ENCODE measurements at places on chromosomes 5 and 9.

DNA sequence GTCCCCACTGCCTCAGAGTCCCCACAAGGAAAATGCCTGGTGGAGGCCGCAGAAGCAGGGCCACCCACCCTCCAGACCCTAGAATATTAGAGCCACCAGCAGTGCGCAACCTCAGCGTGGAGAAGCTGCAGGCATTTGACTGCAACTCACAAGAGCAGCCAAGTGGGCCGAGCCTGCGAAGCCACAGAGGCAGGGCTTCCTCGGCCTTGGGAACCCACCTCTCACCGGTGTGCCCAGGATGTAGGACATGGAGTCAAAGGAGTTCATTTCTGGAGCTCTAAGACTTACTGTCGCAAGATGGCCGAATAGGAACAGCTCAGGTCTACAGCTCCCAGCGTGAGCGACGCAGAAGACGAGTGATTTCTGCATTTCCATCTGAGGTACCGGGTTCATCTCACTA, 397.9 kb upstream of the PIK3R1 start:
- DNase-seq = no peak

DNA sequence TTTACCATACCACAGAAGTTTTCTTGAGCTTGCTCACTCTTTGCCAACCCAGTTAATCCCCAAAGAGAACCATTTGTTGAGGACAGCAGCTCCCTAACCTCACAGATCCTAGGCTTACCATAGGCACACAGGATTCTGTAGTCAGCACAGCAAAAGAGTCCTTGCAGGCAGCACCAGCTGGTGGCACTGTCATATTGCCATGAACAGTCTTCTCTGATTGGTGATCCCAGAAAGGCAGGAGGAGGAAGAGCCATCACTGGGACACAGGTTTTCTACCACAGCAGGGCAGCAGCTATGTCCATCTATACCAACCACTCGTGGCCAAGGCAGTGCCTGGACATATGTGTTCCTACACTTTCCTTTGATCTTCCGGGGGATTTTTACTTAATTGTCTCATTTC, 297.1 kb upstream of the CD180 start:
- peak; percentile 0 for DNase-seq

DNA sequence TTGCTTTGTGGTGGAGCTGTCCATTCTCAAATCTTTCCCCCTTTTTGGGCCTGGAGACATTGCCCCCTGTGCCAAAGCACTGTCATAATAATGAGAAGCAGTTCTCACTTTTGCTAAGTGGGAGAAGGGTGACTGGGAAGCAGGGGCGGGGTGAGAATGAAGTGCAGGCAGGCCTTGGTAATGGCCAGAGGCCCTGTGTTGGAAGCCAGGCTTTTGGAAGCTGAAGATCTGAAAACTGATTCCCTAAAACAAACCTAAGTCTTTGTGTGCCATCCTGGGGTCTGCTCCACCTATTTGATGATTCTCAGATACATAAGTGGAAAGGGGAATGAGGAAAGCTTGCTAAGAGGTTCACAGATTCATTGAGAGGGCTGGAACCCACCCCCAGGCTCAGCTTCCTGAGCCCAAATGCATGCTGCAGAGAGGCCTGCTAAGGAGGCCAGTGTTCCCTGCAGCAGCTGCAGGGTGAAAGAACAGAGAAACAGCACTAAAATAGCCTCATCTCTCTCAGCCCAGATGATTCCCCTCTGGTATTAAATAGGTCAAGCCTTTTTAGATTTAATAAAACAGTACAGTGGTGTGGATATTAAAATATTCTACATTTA, 75.0 kb downstream of the NSG2 start:
- DNase-seq = no peak

DNA sequence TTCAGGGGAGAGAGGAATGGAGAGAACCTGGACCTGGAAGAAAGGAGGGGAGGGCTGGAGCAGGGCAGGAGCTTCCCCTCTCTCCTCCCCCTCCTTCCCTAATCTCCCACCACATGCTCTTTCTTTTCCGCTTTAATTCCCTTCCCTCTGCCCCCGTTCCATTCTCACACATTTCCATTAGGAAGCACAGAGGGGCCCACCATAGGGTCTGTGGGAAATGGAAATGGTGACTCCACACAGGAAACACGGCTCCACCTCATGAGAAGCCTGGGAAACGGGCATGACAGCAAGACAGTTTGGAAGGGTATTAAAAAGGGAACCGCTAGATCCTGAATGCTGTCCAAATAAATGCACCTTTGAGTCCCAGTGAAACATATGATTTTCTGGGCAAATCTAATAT, 64.9 kb upstream of the ENTREP1 start:
- DNase-seq = peak; percentile 43

- no peak for DNase-seq
These were observed 134.7 kb downstream of the FBN2 start for GRCh38 chr5:128403333-128403732.

GRCh38 chr9:83588256-83588655, 34.7 kb upstream of the IDNK start:
- DNase-seq = no peak

- DNase-seq = peak; percentile 58
These were observed 5.5 kb downstream of the PRSS3 start for GRCh38 chr9:33800886-33801285.

GRCh38 chr5:61811052-61811451, 479.0 kb downstream of the ZSWIM6 start:
- no peak for DNase-seq

DNA sequence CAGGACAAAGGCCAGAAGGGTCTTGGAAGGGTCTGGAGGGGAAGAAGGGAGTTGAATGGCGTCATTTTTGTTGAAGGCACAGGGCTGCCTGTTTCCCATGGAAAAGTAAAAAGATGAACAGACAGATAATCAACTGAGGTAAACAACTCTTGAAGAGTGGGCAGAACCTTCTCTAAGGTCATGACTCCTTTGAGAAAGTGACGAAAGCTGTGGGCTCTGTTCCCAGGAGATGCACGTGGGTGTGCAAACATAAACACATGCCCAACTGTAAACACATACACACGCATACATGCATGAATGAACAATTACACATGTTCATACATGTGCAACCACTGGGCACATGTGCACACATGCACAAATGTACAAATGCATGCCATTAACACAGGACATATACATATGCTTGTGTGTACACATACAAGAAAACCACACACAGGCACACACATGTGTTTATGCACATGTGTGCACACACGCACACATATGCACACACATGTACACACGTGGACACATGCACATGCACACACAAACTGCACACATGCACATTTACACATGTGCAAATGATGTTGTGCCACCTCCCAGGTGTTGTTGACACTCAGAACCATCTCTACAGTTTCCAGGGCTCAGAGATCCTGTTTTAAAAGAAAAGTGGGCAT, 143.3 kb downstream of the GADD45G start:
- no peak for DNase-seq

- DNase-seq = no peak
These were observed 1639.4 kb upstream of the C9orf72 start for GRCh38 chr9:29212397-29213387.

GRCh38 chr5:65010841-65011240, 242.1 kb downstream of the CWC27 start:
- DNase-seq = no peak

GRCh38 chr5:177973066-177973635, 22.9 kb downstream of the PROP1 start:
- no peak for DNase-seq

DNA sequence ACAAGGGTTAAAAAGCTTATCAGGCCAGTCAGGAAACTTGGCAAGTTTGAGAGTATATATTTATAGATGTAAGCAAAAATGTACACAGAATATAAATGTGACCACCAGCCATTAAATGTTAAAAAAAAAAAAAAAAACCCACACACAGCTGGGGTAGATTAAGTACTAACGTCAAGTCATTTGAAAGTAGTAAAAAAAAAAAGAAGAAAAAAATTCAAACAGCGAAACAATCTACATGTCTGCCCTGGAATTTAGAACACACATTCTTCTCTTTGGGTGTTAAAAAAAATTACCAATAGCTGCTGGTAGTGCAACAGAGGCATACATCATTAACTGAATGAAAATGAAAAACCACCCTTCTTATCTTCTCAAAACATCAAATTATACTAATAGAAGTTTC, 269.7 kb downstream of the MLLT3 start:
- DNase-seq = no peak

GRCh38 chr9:2602704-2603116, 18.9 kb upstream of the VLDLR start:
- DNase-seq = no peak

- DNase-seq = no peak
These were observed 86.1 kb upstream of the LRRTM2 start for GRCh38 chr5:138961221-138961620.

- DNase-seq = no peak
These were observed 103.0 kb downstream of the PCSK1 start for GRCh38 chr5:96329886-96330529.

DNA sequence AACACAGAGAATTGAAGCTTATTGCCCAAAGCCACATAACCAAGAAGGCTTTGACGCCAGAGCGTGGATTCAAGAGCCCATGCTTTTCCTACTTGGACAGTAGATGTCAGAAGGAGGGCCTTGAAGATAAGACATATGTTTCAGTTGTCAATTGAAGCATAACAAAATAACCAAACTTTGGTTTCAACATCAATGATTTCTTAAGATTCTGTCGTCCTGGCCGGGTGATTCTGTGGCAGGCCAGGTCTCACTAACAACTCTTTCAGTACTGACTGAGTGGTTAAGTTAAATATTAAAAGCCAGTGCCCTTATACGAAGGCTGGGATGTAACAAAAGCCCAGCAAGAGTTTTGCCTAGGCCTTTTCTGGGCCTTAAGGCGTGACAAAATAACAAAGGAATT, 94.0 kb downstream of the RCL1 start:
- no peak for DNase-seq

- DNase-seq = no peak
These were observed 25.7 kb downstream of the PCDHGC5 start for GRCh38 chr5:141514330-141515133.

GRCh38 chr5:43613370-43613769, 10.4 kb downstream of the NNT start:
- no peak for DNase-seq

- DNase-seq = peak; percentile 38
These were observed 46.8 kb downstream of the CYSTM1 start for GRCh38 chr5:140221697-140222223.

- DNase-seq = no peak
These were observed 578 bp upstream of the TNFAIP8 start for GRCh38 chr5:119355244-119355638.

- no peak for DNase-seq
These were observed 47.4 kb upstream of the CCDC112 start for GRCh38 chr5:115343855-115344254.

- DNase-seq = peak; percentile 51
These were observed 77.8 kb upstream of the SHISAL2B start for GRCh38 chr5:64612344-64612961.

DNA sequence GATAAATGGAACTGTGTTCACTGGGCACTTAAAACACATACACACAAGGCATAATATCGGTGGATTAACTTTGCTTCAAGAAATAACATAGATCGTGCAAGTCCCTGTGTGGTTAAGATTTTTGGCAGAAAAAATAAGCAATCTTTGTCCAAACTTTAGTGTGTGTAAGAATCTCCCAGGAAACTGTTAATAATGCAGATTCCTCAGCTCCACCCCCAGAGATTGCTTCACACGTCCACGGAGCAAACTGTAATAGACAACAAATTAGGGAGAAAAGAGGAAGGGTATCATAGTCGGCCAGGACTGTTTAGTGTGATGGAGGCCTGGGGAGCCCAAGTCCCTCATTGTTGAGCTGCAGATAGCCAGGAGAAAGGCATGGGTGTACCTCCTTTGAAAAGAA, 84.8 kb downstream of the PJA2 start:
- no peak for DNase-seq

GRCh38 chr5:5040712-5041111, 99.4 kb upstream of the ADAMTS16 start:
- DNase-seq = no peak

- peak; percentile 43 for DNase-seq
These were observed 97.8 kb upstream of the KLF4 start for GRCh38 chr9:107587191-107587963.

DNA sequence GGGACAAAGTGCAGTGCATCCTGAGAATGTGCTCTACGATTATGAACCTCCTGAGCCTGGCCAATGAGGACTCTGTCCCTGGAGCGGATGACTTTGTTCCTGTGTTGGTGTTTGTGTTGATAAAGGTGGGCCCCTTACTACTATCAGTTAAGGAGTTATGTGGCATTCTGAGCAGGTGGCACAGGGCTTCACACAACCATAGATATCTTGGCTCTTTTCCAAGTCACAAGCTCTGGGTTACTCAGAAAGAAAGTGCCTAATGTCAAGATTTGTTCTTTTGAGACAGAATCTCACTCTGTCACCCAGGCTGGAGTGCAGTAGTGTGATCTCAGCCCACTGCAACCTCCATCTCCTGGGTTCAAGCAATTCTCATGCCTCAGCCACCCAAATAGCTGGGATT, 99.0 kb downstream of the GAPVD1 start:
- no peak for DNase-seq

GRCh38 chr9:27145143-27145542, 36.1 kb downstream of the TEK start:
- DNase-seq = no peak

GRCh38 chr5:154313360-154314017, 123.0 kb downstream of the GALNT10 start:
- DNase-seq = no peak

- DNase-seq = no peak
These were observed 414.5 kb upstream of the ZNF608 start for GRCh38 chr5:125160787-125161502.

DNA sequence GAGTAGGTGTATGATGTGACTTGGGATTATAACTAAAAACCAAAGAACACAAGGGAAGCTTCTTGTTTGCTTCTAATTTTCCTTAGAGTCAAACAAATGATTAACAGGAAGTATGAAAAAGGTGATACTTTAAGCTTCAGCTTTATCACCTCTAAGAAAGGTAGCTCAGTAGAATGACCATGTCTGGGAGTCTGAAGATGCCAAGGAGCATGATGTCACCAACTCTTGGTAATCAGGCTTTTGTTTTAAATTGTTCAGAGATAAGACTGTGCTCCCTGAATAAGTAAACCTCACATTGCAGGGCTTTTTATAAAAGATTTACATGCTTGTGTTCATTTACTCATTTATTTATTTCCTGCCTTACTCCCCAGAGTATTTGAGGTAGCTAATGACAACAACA, 169.9 kb downstream of the FER start:
- DNase-seq = no peak

DNA sequence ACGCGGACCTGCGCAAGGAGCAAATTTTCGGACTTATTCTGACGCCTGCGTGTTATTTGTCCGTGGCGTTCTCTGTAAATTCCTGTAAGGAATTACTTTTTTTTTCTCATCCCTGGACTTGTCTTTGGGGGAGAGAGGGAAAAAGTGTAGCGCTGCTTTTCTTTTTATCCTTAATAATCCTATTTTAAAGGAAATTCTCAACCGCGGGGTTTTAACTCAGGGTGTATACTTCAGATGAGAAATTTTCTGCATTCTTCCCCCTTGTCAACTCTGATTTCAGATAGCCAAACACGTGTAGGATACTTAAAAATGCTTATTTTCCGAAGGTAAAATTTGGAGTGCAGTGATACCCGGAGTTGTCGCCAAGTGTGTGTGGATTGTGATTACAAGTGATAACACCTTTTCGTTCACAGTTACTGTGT, 853 bp downstream of the DCP2 start:
- no peak for DNase-seq

GRCh38 chr9:128713411-128713780, 10.5 kb downstream of the ZDHHC12 start:
- no peak for DNase-seq

- DNase-seq = no peak
These were observed 5.5 kb upstream of the GLIS3 start for GRCh38 chr9:4305065-4305985.

Measured in dermis microvascular lymphatic vessel endothelial cell (primary cell).